Stimulated activated CD4-positive, alpha-beta T cell treated with anti-CD3 and anti-CD28 coated beads, Interleukin-1b, Interleukin-23, amount 100 ng/mL, for 1 hour (primary cell): ENCODE measurements at places on chromosomes 5 and 9.

- DNase-seq: no peak
Measured at GRCh38 chr9:34653151-34654072, 1.4 kb downstream of the IL11RA start.

- no peak for DNase-seq
Measured at GRCh38 chr9:109213285-109214121, 46.5 kb upstream of the FRRS1L start.

- no peak for DNase-seq
Measured at GRCh38 chr9:135508211-135508820, 7.8 kb downstream of the MRPS2 start.

GRCh38 chr5:51397996-51398395 lies 14.7 kb downstream of the ISL1 start:
- DNase-seq: no peak

DNA sequence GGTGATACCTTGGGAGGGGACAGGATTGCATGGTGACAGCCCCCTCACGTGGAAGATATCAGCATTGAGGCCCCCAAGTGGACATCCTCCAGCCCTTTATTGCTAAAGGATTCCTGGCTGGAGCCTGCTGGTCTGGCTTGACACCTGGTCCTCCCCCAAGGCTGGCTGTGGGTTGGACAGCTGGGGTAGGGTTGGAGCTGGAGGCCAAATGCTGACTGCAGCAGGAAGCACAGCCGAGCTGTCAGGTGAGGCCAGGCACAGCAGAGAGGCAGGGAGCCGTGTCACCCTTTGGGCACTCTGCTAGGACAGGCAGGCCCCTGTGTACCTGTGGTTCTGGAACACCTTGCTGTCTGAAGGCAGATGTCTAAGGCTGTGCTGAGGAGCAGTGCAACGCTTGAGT lies 2.2 kb downstream of the CACFD1 start:
- DNase-seq: no peak

DNA sequence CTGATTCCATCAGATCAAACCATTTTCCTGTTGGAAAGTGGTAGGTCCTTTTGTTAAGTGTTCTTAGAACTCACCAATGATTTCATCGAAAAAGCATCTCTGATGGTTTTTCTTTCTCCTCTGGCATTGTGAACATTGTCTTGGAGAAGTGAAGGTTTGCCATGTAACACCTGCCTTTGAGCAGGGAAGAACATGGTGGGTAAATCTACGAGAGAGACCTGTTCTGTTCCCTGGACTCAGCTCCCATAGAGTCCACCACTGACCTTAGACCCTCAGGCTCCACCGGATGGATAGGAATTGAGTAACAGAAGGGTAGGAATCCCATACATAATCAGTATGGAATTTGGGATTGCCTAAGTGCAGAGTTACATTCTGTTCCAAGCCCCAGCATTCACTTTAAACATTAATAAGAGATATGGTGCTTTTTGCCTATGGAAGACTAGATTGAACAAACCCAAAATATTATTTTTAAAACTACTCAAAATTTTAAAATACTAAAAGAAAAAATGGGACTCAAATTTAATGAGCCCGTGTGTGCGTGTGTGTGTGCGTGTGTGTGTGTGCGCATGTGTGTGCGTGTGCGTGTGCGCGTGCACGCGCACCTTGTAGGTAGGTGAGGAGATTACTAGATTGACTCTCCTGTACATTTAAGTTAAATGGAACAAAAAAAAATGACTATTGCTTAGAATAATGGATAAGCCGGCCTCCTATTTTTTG lies 92.0 kb downstream of the C9orf152 start:
- no peak for DNase-seq

DNA sequence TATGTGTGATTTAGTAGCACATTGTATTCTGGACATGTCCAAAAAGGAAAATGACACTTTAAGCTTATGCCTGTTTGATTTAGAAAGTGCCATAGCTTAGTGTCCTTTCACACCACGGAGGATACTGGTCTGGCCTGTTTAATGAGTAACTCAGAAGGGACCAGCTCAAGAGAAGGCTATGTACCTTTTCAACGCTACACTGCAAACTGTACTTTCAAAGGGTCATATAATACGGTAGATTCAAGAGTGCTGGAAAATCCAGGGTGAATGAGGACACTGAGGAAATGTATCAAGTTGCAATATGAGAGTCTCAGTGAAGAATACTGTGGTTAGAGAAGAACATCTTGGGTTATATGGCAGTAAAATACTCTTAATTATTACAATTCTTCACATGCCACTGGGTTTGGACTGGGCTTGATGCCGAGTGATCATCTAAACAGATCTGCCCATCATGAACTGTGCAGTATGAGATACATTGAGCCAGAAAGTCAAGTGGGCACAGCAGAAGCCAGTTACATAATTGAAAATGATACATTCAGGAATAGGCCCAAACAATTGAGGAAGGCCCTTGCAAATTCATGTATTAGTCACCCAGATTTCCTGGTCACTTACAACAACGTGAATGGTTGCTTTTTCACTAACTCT lies 1211.5 kb upstream of the CDH9 start:
- DNase-seq: no peak

GRCh38 chr5:35672995-35673394 lies 55.3 kb downstream of the SPEF2 start:
- no peak for DNase-seq

DNA sequence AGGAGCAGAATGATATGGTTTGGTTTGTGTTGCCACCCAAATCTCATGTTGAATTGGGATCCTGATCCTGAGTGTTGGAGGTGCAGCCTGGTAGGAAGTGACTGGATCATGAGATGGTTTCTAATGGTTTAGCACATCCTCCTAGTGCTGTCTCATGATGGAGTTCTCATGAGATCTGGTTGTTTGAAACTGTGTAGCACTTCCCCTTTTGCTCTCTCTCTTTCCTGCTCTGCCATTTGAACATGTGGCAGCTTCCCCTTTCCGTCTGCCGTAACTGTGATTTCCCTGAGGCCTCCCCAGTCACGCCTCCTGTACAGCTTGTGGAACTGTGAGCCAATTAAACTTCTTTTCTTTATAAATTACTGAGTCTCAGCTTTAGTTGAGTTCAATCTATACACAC lies 756.8 kb upstream of the CDH6 start:
- no peak for DNase-seq

GRCh38 chr5:61460471-61460870 lies 128.4 kb downstream of the ZSWIM6 start:
- DNase-seq: no peak

DNA sequence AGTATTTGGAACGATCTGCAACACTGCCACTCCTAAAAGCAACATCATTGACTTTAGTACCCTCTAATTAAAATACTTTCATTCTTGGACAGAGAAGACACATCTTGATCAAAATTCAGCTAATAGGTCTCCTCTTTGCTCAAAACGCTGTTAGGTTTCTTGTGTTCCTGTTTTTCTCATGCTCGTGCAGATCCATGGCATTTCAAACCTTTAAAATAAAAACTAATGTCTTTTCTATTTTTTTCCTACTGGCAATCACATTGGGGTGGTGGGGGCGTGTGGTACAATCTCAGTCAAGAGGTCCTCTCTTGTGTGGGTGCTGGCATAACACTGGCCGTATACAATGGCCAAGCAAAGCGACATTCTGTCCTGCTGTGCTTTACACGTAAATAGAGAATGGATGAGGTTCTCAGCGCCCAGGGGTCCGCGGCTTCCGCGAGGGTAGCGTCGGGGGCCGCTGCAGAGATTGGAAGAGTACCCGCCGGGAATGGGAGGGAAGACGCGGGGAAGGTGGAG lies 315 bp upstream of the GPR150 start:
- DNase-seq: no peak

DNA sequence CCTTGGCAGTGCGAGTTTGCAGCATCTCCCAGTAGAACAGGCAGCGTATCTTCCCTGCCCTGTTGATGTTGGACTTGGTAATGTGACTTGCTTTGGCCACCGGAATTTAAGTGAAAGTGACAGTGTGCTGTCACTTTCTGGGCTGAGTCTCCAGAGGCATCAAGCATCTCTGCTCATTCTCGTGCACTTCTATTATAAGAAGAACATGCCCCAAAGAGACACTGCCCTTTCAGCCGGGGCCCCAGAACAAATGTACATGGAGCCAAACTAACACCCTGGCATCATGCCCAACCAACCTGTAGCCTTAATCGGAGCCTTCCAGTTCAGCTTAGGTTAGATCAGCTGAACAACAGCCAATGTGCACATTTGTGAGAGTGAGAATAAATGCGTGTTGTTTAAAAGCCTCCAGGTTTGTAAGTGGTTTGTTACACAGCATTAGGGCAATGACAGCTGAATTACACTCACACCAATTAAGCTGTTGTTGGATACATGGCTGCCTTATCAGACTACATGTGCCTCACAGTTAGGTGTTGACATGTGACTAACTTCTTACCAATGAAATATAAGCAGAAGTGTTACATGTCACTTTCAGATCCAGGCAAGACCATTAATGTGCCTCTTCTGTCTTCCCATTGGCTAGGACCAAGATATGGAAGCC lies 22.1 kb upstream of the FRMD3 start:
- no peak for DNase-seq

DNA sequence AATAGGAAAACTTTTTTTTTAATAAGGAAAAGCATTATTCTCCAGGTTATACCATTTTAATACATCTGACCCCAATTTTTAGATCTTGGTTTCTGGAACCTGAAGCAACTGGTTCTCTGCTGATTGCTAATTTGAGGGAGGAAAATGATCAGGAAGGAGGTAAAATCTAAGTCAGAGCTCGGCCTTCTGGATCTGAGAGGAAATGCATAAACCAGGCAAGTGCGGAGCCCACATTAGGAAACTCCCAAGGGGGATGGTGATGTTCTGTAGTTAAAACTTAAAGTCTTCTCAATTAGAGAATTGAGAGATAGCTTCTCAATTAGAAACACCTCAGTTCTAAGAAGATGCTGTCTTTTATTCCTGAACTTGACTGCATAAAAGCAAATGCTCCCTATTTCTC lies 113.5 kb downstream of the TSSK1B start:
- DNase-seq: no peak
